ENCODE measurements at places on chromosomes 4 and X. TPM values are rescaled to one million over a fixed set of nuclear protein-coding genes. Genes with fewer than 3 reads are reported as not detected.

Gene PTTG2
- 1.3 TPM for total RNA-seq

Gene CCNI
- 92.6 TPM for total RNA-seq

Gene TXK
- 1.3 TPM for total RNA-seq

Gene GAGE12F
- not detected for total RNA-seq

Gene AMOT
- 7.3 TPM for total RNA-seq

Gene USP17L30
- not detected for total RNA-seq

Gene MAP9
- 5.2 TPM for total RNA-seq

Gene P2RY8
- total RNA-seq: 0.66 TPM

Gene LUZP4
- not detected for total RNA-seq

- peak overlapping the region; percentile 94 for H3K27ac ChIP-seq
- peak overlapping the region; percentile 84 for H3K4me3 ChIP-seq
- DNase-seq: no peak
Measured at GRCh38 chr4:145935253-145936141, 3.1 kb downstream of the ZNF827 start.

- H3K27me3 ChIP-seq: no peaks in the 10 kb centered on the region
- H3K4me3 ChIP-seq: no peak overlapping the region
- DNase-seq: no peak
- H3K4me1 ChIP-seq: no peaks in the 10 kb centered on the region
- no peak overlapping the region for H3K27ac ChIP-seq
Measured at GRCh38 chrX:115047181-115047580, 29.8 kb upstream of the IL13RA2 start.

DNA sequence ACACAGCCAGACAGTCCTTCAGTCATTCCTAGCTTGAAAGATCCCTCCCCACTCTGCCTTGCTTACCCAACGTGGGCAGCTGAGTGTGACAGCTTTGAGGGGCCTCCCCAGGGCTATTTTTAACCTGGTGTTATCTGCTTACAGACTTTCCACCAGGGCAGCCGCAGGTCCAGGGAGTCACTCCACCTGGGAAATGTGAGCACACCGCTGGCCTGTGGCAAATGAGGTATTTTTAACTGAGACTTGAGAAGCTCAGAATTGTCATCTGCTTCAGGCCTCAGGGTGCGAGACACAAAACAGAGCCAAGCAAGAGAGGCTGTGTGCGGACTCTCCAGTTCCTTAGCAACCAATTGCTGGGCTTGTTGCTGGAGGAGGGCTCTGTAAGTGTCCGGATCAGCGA lies 13.0 kb downstream of the CORIN start:
- H3K4me3 ChIP-seq: no peak overlapping the region
- H3K27ac ChIP-seq: no peak overlapping the region
- H3K27me3 ChIP-seq: no peaks in the 10 kb centered on the region

- no peaks in the 10 kb centered on the region for H3K4me1 ChIP-seq
- no peak overlapping the region for H3K27ac ChIP-seq
- no peak overlapping the region for H3K4me3 ChIP-seq
- no peaks in the 10 kb centered on the region for H3K36me3 ChIP-seq
- H3K27me3 ChIP-seq: no peaks in the 10 kb centered on the region
Measured at GRCh38 chr4:137283737-137284136, 248.6 kb downstream of the PCDH18 start.

DNA sequence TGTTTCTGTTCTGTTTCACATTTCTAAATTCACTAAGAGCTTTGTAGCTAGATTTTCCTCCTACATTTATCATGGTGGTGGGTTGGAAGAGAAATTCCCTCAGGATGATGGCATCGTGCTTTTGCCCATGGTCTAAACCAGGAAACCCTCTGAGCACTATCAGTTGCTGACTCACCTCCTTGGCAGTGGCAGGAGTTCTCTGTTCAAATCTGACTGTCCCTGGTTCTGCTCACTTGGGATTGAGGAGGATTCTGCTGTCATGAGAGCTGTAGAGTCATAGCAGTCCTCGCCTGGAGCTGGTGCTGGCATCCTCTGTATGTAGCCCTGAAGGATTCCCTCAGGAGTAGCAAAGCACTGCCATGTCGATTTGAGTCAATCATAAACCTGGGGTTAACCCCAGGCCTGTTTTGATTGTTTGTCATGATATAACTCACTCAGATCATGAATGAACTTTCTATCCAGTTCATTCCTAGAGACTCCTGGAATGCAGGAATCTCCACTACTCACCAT lies 9.4 kb downstream of the TEX13A start:
- H3K27me3 ChIP-seq: no peaks in the 10 kb centered on the region
- no peak overlapping the region for H3K27ac ChIP-seq
- no peaks in the 10 kb centered on the region for H3K4me1 ChIP-seq
- no peaks in the 10 kb centered on the region for H3K36me3 ChIP-seq
- no peak for DNase-seq

GRCh38 chrX:98931216-98931615 lies 1478.9 kb downstream of the PCDH19 start:
- DNase-seq: no peak
- no peaks in the 10 kb centered on the region for H3K36me3 ChIP-seq
- no peak overlapping the region for H3K4me3 ChIP-seq
- H3K4me1 ChIP-seq: no peaks in the 10 kb centered on the region
- H3K27me3 ChIP-seq: no peaks in the 10 kb centered on the region
- no peak overlapping the region for H3K27ac ChIP-seq

DNA sequence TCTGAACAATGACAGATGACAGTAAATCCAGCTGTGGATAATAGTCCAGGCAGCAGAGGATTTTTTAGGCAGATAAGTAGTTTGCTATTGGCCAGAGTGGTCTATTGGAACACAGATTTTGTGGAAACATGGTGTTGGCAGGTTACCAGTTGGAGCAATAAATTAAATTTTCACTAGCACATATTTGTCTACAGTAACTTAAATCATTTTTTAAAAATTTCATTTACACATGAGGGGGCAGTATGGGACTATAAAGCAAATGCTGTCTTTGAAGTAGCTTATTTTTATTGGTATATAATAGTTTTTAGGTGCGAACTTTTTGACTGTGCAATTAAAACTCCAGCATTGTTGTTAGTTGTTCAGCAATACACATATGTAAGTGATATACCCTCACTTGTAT lies 289.8 kb downstream of the ARHGAP10 start:
- no peak for DNase-seq
- no peak overlapping the region for H3K4me3 ChIP-seq
- H3K36me3 ChIP-seq: no peaks in the 10 kb centered on the region
- H3K27me3 ChIP-seq: no peaks in the 10 kb centered on the region
- H3K27ac ChIP-seq: no peak overlapping the region

DNA sequence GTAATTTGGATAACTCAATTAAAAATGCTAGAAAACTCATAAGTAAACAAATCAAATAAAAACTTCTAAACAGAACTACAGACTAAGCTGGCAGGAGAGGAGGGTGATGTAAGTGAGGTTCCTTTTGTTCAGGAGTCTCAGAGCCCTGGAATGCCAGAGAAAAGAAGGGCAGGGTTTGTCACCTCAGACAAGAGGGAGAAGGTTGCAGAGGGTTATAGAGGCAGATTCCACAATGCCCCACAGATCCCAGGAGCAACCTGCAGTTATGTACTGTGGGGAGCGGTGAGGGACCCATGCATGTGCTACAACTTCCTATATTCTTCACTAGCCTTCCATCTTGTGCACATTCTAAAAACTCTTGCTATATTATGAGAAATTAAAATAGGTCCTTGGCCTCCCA lies 129.7 kb downstream of the CFAP299 start:
- DNase-seq: no peak
- H3K27ac ChIP-seq: no peak overlapping the region
- no peaks in the 10 kb centered on the region for H3K27me3 ChIP-seq
- no peaks in the 10 kb centered on the region for H3K36me3 ChIP-seq
- H3K4me1 ChIP-seq: no peaks in the 10 kb centered on the region

DNA sequence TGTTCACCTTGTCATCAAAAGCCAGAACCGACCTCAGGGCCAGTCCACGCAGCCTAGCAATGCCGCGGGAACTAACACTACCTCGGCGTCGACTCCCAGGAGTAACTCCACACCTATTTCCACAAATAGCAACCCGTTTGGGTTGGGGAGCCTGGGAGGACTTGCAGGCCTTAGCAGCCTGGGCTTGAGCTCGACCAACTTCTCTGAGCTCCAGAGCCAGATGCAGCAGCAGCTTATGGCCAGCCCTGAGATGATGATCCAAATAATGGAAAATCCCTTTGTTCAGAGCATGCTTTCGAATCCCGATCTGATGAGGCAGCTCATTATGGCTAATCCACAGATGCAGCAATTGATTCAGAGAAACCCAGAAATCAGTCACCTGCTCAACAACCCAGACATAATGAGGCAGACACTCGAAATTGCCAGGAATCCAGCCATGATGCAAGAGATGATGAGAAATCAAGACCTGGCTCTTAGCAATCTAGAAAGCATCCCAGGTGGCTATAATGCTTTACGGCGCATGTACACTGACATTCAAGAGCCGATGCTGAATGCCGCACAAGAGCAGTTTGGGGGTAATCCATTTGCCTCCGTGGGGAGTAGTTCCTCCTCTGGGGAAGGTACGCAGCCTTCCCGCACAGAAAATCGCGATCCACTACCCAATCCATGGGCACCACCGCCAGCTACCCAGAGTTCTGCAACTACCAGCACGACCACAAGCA lies 898 bp downstream of the UBQLN2 start:
- H3K36me3 ChIP-seq: no peaks in the 10 kb centered on the region
- H3K27ac ChIP-seq: peak overlapping the region; percentile 97
- H3K4me1 ChIP-seq: peaks cover 7% of the 10 kb centered on the region

- no peaks in the 10 kb centered on the region for H3K36me3 ChIP-seq
- no peaks in the 10 kb centered on the region for H3K4me1 ChIP-seq
- no peak overlapping the region for H3K4me3 ChIP-seq
- no peak for DNase-seq
- no peak overlapping the region for H3K27ac ChIP-seq
Measured at GRCh38 chrX:42955349-42955748, 177.4 kb upstream of the PPP1R2C start.

DNA sequence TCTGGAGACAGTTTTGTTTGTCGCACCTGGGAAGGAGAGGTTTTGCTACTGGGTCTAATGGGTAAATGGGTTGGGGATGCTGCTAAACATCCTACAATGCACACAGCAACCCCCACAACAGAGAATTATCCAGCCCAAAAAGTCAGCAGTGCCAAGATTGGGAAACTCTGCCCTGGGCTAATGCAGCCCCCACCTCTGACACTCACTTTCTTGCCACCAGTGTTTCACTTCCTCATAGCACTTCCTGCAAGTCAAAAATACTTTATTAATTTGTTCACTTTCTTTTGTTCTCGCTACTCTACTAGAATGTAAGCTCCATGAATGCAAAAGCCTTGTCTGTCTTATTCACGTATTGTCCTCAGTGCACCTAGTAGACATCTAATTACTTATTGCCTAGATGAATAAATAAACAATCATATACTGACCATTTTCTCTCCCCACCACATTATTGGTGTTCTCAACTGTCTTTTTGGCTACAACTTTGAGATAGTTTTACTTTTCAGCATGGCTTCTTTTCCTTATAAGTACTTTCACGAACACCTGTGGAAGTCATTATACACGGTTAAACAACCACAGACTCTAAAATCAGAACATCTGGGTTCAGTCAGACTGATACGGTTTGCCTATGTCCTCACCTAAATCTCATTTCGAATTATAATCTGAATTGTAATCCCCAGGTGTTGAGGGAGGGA lies 82.0 kb upstream of the PITX2 start:
- H3K36me3 ChIP-seq: no peaks in the 10 kb centered on the region
- no peak overlapping the region for H3K4me3 ChIP-seq
- no peak overlapping the region for H3K27ac ChIP-seq
- DNase-seq: no peak

DNA sequence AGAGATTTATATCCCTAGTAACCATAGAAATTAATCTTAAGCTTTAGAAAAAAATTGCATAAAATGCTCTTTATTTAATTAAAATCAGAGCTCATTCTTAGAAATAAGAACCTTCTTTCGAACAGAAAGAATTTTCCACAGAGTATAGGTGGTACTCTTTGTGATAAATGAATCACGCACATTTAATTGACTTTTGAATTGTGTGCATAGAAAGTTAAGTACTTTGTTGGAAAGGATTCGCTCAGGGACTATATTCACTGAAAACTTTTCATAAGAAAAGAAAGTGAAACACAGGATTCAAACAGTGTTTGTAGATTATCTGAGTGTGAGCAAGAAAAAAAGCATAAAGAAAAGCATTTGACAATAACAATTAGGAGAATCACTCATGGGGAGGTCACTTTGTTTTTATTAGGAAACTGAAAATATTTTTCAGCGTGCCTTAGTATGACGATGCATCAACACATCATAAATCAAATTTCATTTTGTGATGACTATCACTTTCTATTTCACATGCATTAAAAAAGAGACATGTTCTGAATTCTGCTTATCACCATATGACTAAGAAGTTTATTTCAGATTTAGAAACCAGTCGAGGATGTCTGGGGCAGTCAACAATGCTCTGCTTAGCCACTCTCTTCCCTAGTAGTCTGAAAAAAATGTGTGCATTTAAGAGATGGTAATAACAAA lies 49.5 kb downstream of the STX18 start:
- H3K36me3 ChIP-seq: no peaks in the 10 kb centered on the region
- no peak overlapping the region for H3K27ac ChIP-seq
- H3K27me3 ChIP-seq: no peaks in the 10 kb centered on the region
- no peak overlapping the region for H3K4me3 ChIP-seq
- no peak for DNase-seq

- DNase-seq: no peak
- no peak overlapping the region for H3K4me3 ChIP-seq
- peaks cover 7% of the 10 kb centered on the region for H3K36me3 ChIP-seq
- no peaks in the 10 kb centered on the region for H3K27me3 ChIP-seq
- no peak overlapping the region for H3K27ac ChIP-seq
Measured at GRCh38 chr4:51884055-51884454, 41.1 kb downstream of the DCUN1D4 start.

- no peak overlapping the region for H3K27ac ChIP-seq
- no peaks in the 10 kb centered on the region for H3K27me3 ChIP-seq
- DNase-seq: no peak
- no peak overlapping the region for H3K4me3 ChIP-seq
Measured at GRCh38 chr4:56575820-56576429, 70.3 kb downstream of the ARL9 start.

GRCh38 chr4:13704761-13705160 lies 77.2 kb upstream of the BOD1L1 start:
- no peak overlapping the region for H3K4me3 ChIP-seq
- no peaks in the 10 kb centered on the region for H3K36me3 ChIP-seq
- no peaks in the 10 kb centered on the region for H3K27me3 ChIP-seq

DNA sequence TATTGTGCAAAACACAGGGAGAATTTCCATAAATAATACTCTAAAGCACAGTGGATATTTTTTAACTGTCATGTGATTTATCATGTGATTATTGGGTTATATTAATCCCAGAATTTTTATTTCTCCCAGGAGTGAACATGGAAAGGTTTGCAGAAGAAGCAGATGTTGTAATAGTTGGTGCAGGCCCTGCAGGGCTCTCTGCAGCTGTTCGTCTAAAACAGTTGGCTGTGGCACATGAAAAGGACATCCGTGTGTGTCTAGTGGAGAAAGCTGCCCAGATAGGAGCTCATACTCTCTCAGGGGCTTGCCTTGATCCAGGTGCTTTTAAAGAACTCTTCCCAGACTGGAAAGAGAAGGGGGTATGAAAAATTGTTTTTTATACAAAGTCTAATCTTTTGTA lies 10.0 kb downstream of the ETFDH start:
- H3K4me1 ChIP-seq: peaks cover 3% of the 10 kb centered on the region
- H3K36me3 ChIP-seq: no peaks in the 10 kb centered on the region
- H3K4me3 ChIP-seq: no peak overlapping the region
- no peak for DNase-seq
- H3K27me3 ChIP-seq: no peaks in the 10 kb centered on the region

- H3K27ac ChIP-seq: no peak overlapping the region
- no peaks in the 10 kb centered on the region for H3K27me3 ChIP-seq
- no peak overlapping the region for H3K4me3 ChIP-seq
- peaks cover 10% of the 10 kb centered on the region for H3K4me1 ChIP-seq
- DNase-seq: no peak
- no peaks in the 10 kb centered on the region for H3K36me3 ChIP-seq
Measured at GRCh38 chr4:27081675-27082586, 221.3 kb downstream of the STIM2 start.

All from body of pancreas (tissue), 4 donors.